ENCODE measurements at places on chromosomes 1 and 21.

GRCh38 chr1:55775007-55775406 lies 559.8 kb upstream of the USP24 start:
- no peak for DNase-seq

GRCh38 chr1:35885961-35886558 lies 3.1 kb downstream of the AGO1 start:
- DNase-seq: no peak

DNA sequence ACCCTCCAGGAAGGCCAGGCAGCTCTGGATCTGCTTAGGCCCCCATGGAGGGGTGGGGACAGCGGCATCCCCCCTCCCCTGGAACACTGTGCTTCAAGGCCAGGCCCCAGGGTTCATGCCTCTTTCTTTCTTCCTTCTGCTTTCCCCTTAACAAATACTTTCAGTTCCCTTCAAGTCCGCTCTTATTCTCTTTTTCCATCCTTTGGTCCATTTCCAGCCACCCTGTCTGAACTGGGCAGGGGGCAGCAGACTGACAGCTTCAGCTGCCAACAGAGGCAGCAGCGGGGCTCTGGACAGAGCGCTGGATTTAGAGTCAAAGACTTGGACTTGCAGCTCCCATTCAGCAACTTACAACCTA lies 1.1 kb upstream of the CD244 start:
- DNase-seq: no peak

DNA sequence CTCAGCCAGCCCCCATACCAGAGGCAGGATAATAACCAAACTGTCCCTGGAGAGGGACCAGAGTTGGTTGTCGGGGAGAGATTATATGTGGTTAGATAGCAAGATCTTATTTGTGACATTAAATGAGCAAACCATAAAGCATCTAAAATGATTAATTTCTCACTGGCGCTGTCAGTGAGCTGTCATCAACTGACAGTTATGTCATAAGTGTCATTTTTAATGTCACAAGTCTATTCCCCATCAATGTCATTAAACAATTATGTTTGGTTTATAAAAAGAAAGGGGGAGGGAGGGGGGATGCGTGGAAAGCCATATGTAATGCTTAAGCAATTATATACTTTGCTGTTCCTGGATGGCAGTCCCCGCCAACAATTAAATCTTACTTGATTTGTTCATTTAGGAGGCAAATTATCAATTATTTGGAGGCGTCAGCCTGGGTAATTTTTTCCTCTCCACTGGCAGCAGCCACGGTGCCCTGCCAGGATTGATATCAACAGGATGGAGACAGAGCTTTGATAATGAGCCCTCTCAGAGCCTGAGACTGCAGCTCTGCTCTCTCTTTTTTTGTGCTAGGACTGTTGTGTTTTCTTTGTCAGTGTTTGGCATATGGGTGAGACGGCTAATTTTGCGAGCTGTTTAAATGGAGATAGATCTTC lies 333.6 kb upstream of the CAMK1G start:
- no peak for DNase-seq

GRCh38 chr21:42262831-42263231 lies 43.9 kb downstream of the ABCG1 start:
- DNase-seq: no peak

- no peak for DNase-seq
These were observed 57.0 kb downstream of the SLC22A15 start for GRCh38 chr1:116033322-116033721.

DNA sequence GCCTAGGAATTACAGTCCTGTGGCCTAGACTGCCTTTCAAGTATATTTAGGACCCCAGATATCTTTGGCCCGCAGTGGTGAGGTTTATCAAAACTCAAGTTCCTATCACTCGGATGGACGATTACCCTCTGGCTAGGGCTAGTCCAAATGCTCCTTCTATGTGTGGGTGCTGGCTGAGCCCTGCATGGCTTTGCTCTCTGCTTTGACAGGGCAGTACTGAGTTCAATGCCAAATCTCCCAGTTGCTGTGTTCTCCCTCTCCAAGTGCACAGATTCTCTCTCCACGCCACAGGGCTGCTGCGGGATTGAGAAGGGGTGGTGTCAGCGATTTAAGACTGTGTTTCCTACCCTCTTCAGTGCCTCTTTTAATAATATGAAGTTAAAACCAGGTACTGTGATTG lies 97.0 kb downstream of the LHX4 start:
- no peak for DNase-seq

DNA sequence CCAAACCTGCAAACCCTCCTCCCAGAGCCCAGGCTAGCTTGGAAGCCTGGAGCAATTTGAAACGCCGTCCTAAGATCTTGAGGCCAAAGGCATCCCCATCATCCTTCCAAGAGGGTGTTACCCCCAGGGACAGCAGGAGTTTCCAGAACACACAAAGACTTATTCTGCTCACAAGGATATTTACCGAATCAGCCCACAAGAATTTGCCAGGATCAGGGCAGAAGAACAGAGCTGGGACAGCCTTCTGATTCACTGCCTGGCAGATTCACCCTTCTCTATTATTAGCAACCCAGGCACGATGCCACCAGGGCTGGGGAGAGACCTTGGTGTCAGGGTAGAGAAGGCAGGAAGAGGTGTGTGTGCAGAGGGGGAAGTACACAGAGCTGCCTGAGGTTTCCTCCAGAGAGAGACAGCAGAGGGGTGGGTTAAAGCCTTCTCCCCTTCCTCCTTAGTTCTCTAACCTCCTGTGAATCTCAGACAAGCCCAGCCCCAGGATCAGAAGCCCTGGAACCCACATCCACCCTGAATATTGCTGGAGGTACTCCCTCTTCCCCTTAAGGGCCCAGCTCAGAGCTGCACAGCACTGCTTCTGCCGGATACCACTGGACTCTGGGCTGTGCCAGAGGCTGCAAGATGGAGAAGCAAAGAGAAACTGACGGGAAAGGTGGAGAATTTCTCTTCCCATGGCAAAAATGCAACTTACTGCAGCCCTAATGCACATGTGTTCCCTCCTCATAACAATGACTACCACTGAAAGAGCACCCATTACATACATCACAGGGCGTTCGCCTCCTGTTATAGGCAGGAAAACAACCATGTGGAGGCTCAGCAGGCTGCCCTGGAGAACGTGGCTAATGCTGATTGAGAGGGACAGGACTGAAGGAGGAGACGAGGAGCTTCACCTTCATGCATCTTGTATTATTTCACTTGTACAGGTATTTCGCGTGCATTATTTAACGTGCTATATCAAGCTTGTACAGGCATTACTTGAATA lies 61.8 kb downstream of the ITPKB start:
- DNase-seq: no peak

DNA sequence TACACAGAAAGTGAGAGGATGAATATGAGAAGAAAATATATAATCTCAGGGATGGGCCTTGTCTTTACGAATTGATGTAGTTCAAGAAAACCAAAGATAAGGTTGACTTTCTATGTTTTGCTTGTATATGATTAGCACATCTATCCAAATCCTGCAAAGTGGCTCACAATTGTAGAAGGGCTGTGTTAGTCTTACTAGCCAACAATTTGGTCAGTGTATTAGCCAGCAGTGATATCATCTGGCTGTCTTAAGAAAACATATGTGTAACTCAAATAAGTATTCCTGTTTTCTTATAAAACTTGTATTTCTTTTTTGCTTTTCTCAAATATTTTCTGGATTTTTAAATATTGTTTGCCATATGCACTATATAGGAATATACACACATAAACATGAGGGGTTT lies 5.5 kb downstream of the SDCCAG8 start:
- DNase-seq: no peak

GRCh38 chr1:217393896-217394295 lies 237.0 kb downstream of the GPATCH2 start:
- DNase-seq: no peak

DNA sequence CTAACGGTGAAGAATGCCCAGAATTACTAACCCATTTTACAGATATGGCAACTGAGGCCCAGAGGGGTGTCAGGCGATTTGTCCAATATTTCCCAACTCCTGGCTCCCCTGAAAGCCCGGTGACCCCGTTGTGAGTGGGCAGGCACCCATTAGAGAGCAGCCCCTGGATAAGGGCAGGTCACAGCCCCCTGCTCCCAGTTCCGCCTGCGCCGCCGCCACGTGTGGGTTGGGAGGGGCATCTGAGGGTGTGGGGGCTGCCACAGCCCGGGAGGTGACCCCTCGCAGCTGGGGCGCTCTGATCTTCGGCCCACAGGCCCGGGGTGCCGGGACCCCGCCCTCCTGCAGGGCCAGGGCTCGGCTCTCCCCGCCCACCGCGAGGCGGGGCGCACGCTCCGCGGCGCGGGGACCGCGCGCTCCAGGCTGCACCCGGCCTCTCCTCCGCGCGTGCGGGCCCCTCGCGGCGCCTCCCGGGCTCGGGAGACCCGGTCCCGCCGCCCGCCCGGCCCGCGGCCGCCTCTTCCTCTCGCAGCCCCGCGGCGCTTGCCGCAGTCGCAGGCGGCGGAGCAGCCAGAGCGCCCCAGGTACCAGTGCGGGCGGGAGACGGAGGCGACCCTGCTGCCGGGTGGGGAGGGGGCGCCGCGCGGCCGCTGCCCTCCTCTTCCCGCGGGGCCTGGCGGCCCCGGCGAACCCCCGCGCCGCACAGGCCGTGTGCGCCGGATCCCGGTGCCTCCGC lies at the start of gene HTR6:
HTR6 (plus strand) TSS at position 423 of the 733 bp plus-strand sequence. CDS start 879 bp downstream, outside the sequence.
- DNase-seq: no peak

DNA sequence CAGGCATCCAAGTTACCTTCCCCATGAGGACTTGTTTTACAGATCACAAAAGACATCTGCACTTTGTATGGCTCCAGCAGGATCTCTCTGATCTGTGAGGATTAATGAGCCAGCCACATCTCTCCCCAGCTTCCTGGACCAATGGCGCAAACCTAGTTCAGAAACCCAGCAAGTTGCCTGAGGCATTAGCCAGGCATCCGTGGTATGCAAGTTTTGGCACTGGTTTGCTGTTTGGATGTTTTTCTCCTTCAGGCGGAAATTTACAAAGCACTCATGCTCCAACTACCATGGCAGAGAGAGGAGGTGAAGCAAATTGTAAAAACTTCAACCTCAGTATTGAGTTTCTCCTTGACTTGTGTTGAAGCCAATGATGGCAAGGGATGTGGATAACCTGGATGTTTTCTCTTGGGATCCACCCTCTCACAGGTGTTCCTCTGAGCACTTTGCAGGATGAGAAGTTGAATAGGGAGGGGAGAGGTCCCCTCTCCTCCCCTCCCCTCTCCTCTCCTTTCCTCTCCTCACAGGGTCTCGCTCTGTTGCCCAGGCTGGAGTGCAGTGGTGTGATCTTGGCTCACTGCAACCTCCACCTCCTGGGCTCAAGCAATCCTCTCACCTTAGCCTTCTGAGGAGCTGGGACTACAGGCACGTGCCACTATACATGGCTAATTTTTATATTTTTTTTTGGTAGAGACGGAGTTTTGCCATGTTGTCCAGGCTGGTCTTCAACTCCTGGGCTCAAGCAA lies 25.6 kb upstream of the ENO1 start:
- no peak for DNase-seq

- no peak for DNase-seq
These were observed 3.7 kb upstream of the NEK7 start for GRCh38 chr1:198153103-198153502.

DNA sequence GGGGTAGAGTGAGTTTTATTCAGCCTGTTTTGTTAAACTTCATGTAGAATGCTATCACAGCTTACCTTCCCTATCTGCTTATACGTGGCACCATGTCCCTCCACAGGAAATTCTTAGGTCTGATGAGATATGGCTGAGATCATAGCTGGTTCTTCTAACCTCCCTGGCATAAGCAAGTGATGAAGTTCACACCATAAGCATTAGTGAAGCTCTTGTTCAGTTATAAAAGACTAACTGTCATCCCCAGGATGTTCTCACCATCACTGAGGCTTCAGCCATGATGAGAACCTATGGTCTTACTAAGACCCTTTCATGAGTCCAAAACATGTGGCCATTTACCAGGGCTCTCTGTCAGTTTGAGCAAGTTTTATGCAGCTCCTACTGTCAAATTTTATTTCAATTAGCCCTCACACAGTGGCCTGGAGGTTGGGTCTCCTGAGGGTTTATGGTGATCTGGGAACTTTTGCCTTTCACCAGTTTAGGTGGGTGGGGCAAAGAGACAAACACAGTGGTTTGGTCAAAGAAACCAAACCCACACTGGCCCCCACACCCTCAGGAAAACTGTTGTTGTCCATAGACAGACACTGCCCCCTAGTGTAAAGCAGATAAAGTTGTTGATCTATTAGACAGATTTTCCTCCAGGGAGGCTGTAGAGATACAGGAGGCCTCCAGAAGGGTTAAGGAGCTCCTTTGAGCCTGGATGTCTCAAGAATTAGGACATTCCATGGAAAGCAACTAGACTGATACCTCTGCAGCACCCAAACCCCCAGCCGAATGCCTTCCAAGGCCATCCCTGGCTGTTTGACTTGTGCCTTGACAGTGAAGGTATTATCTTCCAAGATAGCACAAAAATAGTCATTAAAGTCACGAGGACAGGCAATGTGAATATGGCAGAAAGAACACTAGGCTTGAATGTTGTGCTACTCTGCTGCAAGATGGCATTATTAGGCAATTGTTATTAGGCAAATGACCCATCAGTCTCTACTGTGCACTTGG lies 5.0 kb downstream of the SLC22A15 start:
- no peak for DNase-seq

- DNase-seq: no peak
These were observed 38.2 kb upstream of the PPP1R15B start for GRCh38 chr1:204449678-204450280.

DNA sequence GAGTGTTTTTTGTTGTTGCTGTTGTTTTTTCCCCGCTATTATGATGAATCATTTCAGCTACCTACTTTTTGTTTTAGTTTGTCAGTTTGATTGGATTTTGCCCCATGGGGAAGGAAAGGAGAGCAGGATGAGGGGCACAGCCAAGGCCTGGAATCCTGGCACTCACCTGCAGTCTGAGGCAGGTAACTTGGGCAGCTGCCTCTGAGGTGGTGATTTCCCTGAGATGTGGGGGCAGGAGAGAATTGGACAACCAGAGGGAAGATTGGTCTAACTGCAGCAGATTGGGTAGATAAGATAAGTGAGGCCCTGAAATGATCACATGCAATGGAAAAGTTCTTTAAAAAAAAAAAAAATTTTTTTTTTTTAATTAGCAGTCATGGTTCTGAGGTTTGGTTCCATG lies 1.5 kb upstream of the LAX1 start:
- DNase-seq: no peak

DNA sequence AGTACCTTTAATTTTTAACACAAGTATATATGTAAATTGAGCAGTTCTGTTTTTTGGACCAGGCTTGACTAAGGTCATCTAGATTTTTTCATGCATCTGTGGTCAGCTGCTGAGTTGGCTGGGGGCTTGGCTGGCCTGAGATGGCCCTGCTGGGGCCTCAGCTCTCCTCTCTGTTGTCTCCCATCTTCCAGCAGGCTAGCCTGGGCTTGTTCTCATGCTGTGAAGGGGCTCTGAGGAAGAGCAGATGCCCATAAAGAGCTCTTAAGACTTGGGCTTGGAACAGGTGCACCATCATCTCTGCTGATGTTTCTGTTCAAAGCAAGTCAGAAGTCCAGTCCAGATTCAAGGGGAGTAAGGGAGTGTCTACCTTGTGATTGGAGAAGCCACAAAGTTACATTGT lies 51.2 kb upstream of the TNR start:
- no peak for DNase-seq

- DNase-seq: no peak
These were observed at the start of gene HSD11B1 for GRCh38 chr1:209704584-209704983. Gene HSD11B1, plus strand, starts transcription at chr1:209704846. Its CDS starts 97 bp downstream, at chr1:209704943.

- peak; percentile 69 for DNase-seq
These were observed 45.6 kb downstream of the KYAT3 start for GRCh38 chr1:88946861-88947260.
